ENCODE measurements at places on chromosomes 2 and 18.

- DNase-seq = no peak
Observed at GRCh38 chr2:71060871-71061270, 7.6 kb upstream of the NAGK start.

GRCh38 chr18:68418881-68419280, 296.0 kb downstream of the TMX3 start:
- DNase-seq = no peak

GRCh38 chr18:3626929-3627458, 177.0 kb downstream of the TGIF1 start:
- DNase-seq = no peak

- DNase-seq = no peak
Observed at GRCh38 chr2:169131587-169132512, 62.5 kb downstream of the DHRS9 start.

GRCh38 chr2:20350041-20350712, 467 bp downstream of the PUM2 start:
- peak; percentile 48 for DNase-seq

All from stimulated activated CD8-positive, alpha-beta memory T cell treated with anti-CD3 and anti-CD28 coated beads, Interleukin-15, amount 100 ng/mL, for 4 hours (primary cell).